ENCODE measurements at places on chromosomes 2 and 18.

GRCh38 chr18:23528580-23529472 is 25.5 kb downstream of the RMC1 start:
- no peak for DNase-seq

DNA sequence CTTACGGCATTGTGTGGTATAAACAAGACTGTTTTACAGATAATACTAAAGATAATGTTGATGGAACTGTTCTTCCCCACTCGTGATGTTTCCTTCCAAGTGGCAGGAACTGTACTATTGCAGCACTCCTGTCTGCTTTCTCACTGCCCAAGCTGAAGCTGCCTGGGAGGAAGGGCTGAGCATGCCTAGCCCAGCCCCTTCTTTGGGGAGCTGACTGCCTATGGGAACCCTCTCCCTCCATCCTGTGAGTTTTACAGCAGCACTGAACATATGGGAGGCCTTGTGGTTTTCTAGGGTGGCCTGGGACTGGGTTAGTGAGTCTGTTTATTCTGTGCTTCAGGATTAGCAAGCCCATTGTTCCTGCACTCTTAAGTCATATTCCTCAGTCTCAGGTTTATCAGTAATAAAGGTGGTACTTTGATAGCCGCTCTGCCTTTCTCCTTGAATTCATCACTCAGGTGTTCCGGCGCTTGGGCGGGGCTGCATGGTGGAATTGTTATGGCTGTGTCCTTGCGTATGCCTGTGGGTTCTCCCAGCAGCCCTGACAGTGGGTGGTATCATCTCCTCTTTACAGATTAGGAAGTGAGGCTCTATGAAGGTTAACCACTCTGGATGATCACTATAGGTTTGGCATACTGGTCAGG is 379.7 kb downstream of the PTPRM start:
- DNase-seq: no peak

DNA sequence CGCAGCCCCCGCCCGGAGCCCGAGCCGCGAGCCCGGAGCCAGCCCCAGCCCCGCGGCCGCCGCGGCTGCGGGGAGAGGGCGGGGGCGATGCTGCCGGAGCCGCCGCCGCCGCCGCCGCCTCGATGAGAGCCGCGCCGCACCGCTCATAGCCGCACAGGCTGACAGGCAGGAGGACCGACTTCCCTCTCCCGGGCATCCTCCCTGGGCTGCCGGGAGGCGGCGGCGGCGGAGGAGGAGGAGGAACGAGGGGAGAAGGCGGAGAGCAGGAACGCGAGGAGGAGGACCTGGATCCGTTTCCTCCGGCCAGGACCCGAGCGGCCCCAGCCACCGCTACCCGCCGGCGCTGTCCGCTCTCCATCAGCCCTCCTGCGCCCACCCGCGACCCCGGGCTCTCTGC is 370 bp downstream of the KLHL29 start:
- no peak for DNase-seq

DNA sequence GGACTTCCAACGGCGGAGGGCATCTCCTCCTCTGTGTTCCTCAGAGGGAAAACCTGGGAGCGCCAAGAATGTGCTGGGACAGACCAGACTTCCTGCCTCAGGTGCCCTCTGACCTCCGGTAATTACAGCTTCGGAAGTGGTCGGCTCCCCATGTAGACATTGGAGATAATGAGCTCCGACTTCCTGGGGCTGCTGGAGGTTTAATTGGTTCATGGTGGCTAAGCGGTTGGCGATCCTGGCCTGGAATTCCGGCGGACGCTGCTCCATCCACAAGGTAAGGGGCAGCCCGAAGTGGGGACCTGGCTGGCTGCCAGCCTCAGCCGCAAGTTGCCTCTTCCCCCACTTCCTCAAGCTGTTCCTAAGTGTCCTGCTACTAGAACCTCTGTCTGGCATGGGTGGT is 83.2 kb upstream of the EPC2 start:
- DNase-seq: no peak

DNA sequence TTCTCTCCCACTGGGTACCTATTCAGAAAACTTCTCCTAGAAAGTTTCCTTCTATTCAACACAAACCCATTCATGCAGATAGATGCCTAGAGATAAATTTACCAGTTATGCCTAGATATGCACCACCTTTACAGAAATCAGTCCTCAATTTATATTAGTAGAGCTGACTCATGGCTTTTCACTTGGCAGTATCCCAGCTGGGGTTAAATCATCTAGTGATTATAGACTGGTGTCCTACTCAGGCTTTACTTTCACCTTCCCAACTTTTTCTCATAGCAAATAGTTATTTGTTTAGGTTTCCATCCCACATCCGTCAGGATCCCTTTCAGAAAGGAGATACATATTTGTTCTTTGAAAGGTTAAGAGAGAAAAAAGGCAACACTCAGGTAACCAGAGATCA is 124.5 kb downstream of the AQP4 start:
- no peak for DNase-seq

GRCh38 chr2:233974530-233975071 is 57.4 kb downstream of the TRPM8 start:
- peak; percentile 85 for DNase-seq

- DNase-seq: no peak
Measured at GRCh38 chr2:28129955-28130695, 239.6 kb downstream of the BABAM2 start.

- DNase-seq: no peak
Measured at GRCh38 chr2:220445429-220446105, 818.1 kb downstream of the SLC4A3 start.

DNA sequence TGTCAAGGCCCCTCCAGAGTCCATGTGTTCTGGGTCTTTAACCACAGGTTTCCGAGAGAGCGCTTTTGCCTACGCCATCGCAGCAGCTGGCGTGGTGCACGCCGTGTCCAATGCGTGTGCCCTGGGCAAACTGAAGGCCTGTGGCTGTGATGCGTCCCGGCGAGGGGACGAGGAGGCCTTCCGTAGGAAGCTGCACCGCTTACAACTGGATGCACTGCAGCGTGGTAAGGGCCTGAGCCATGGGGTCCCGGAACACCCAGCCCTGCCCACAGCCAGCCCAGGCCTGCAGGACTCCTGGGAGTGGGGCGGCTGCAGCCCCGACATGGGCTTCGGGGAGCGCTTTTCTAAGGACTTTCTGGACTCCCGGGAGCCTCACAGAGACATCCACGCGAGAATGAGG is 9.3 kb downstream of the WNT10A start:
- no peak for DNase-seq

GRCh38 chr2:122707224-122707824 is 951.9 kb downstream of the TSN start:
- DNase-seq: no peak

Measured in keratinocyte (primary cell).